ENCODE measurements at places on chromosomes 3 and 15.

DNA sequence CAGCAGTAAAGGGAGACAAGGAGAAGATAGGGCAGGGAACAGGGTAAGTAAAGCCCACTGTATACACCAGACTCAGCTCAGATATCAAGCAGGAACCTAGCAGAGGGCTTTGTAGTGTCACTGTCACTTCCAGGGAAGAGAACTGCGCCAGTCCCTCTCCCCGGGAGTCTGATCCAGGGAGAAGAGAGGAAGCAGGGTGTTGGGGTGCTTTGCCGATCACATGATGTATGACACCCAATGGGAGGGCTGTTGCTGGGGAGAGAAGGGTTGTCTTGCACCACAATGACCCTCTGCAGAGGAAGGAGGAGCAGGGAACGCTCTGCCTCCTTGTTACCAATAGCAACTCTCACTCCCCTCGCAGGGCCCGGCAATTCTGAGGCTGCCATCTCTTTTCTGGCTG is 147.2 kb upstream of the SLC2A2 start:
- DNase-seq = no peak

DNA sequence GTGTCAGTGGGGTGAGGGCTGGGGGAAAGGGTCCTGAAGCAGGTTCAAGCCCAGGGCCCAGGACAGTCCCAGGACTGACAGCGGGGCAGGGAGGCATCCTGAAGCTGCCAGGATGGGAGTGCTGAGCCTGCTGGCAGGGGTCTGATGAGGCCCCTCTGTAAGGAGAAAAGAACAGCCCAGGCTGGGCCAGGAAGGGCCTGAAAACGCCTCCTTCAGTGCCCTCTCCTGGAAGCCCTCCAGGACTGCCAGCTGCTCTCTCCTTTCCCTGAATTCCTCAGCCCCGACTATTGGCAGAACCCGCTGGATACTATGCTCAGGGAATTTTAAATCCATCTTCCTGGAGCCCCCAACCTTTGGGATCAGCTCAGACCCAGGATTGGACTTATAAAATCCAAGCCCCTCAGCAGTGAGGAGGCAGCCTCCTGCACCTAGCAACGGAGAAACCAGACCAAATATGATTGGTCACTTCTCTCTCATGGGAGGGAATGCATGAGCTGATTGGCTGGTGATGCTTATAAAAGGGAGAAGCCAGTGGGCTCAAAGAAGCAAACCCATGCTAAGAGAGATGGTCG is 203.5 kb upstream of the LINGO1 start:
- peak; percentile 25 for DNase-seq

DNA sequence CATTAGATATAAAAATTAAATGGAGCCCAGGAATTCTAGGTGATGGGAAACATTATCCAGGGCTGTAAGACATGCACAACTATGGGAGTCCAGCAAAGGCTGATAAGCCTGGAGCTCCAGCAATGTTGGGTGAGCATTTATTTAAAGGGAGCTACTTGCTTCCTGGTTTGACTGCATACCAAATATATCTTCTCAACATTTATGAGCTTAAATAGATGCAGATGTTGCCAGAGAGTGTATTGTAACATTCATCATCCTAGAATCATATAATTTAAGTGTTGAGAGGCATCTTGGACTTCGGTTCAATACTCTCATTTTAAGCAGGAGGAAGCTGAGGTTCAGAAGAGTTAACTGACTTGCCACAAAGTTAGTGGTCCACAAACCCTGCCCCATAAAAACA is 12.2 kb upstream of the POLR2M start:
- DNase-seq = no peak

GRCh38 chr15:39788800-39789565 is 6.3 kb upstream of the FSIP1 start:
- no peak for DNase-seq

DNA sequence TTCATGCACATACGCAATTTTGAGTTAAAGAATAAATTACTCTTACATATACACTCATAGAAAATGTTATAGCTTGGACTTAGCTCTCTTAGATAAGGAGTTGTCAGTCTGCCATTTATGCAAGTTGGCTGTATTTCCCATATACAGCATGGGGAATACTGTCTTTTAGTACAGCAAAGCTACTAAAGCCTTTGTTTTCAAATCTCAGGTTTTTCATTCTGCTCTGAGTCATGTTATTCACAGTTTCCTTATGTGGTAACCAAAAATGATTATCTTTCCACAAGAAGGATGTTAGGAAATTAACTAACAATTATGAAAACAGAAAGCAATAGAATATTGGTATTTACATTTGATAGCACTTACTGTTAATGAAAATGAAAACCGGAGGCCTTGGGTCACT is 4.3 kb upstream of the TIPARP start:
- DNase-seq = no peak

GRCh38 chr15:82849556-82850512 is 40.4 kb downstream of the WHAMM start:
- peak; percentile 70 for DNase-seq

DNA sequence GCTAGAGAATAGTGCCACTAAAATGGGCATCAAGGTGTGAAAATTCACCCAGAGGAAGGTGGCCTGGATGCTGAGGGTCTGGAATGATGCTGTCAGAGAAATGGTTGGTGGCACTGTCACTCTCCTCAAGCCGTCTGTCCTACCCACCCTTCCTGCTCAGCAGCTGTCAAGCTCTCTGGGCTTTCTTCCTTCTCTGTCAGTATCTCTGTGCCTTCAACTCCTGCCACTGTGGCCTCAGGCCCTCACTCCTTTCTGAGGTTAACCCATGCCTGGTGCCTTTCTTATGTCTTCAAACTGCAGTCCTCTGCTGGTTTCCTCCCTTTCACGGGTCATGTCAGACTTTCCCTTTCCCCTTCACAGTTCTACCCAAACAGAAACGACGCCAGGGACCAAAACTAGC is 4.4 kb downstream of the MYO5C start:
- no peak for DNase-seq

GRCh38 chr3:59573911-59574310 is 524.1 kb upstream of the CFAP20DC start:
- DNase-seq = no peak

- no peak for DNase-seq
Observed at GRCh38 chr15:65404186-65404872, 18.4 kb downstream of the IGDCC4 start.

GRCh38 chr3:190531406-190531805 is 17.5 kb downstream of the IL1RAP start:
- DNase-seq = no peak

- DNase-seq = no peak
Observed at GRCh38 chr3:121974601-121975111, 47.4 kb downstream of the ILDR1 start.

- DNase-seq = no peak
Observed at GRCh38 chr15:101086394-101087171, 165.3 kb downstream of the CHSY1 start.

DNA sequence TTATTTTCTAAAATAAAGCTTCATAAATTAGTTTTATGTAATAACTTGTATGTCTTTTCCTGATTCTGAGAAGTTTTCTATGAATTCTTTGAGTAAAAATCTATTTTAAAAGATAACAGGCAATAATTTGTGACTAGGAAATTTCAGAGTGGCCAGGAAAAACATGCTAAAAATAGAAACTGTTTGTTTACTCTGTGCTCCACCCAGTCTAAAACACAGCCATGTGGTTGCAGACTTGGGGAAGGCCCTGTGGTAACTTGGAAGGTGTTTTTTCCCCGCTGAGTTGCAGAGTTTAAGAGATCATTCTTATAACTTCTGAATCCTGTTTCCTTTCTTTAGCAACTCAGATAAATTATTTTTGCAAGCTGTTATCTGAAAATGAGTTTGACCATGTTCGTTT is 21.9 kb downstream of the PLCL2 start:
- DNase-seq = no peak

- DNase-seq = peak; percentile 30
Observed at GRCh38 chr3:48301800-48302166, 31.7 kb downstream of the SPINK8 start.

DNA sequence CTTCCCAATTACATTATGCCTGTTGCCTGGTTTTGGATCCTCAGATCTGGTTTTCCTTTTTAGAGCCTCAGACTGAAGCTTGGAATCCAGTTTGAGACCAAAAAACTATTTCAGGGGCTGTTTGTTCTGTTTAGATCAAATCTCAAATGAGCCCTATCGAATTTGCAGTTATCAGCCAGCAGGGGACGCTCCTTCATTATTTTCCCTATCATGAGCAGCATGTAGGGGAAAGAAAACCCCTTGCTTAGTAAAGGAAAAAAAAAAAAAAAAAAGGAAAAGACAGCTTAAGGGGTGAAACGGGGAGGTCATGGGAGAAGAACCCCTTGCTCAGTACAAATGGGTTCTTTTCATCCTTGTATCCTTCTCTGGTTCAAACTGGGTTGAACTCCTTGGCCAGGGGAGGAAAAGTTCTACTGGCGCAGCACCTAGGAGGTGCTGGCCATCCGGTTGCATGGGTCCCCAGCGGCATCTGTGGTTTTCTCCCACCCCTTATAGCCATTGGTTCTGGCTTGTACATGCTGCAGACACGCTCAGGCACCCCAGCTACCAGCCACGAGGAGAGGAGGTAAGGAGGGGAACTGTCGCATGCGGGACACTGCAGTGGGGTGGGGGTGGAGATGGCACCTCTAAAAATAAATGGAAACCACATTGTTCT is 1375.1 kb upstream of the ALCAM start:
- no peak for DNase-seq

DNA sequence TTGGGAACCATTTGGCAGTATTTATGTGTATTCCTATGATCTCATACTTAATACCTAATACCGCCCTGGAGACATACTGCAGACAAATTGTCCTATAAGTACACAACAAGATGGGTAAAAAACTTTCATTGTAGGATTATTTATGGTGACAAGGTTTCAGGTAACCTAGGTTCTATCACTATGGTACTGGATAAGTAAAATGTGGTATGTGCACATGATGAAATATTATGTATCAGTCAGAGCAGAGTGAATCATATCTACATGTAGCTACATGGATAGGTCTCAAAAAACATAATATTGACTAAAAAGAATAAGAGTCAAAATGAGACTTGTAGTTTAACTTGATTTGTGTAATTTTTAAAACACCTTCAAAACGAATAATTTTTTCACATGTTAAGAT is 147.8 kb downstream of the LEKR1 start:
- DNase-seq = no peak

GRCh38 chr15:73982222-73982962 is 9.7 kb downstream of the STOML1 start:
- DNase-seq = peak; percentile 91

GRCh38 chr3:177109688-177110330 is 87.5 kb downstream of the TBL1XR1 start:
- DNase-seq = no peak

DNA sequence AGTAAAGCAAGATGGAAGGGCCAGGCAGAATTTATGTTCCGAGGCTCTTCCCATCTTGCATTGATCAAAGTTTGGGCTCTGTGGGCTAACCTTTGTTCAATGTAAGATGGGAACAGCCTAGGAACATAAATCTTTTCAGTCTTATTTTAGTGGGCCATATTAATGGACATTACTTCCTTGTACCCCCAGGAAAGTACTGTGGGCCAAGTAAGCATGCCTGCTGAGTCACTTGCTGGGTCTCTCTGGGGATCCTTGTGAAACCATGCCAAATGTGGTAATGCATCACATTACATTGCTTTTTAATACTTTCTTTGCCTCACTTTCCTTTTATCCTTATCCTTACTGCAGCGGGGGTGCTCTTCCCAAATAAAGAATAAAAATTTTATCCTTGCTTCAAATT is 349.5 kb upstream of the POU1F1 start:
- DNase-seq = no peak

DNA sequence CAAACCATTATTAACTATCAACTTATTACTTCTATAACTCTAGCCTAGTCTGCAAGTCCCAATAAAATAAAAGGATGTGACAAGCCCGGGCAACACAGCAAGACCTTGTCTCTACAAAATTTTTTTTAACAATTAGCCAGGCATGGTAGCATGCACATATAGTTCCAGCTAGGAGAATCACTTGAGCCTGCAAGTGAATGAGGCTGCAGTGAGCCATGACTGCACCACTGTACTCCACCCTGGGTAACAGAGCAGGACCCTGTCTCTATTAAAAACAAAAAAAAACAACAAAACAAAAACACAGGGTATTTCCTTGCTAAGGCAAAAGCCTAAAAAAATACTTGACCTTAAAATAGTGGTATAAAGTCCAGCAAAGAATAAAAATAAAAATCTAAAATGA is 31.4 kb downstream of the ANKRD28 start:
- no peak for DNase-seq

DNA sequence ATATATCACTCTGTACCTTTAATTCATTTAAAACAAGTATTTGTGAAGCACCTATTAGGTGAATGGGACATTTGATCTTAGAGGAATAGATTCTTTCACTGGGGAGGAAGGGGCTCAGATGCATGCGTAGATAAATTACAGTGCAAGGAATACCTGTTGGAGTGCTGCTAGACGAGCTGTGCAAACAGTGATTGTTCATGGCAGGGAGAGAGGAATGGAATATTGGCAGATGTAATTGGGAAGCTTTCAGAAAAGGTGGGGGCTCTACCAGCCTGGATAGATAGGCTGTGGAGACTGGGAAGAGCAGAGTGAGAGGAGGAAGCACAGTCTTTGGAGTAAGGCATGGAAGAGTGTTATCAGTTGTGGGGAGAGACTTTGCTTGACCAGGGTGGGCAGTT is 116.8 kb downstream of the AKAP13 start:
- DNase-seq = no peak

GRCh38 chr3:49020330-49021212 is 1.4 kb upstream of the NDUFAF3 start:
- DNase-seq = peak; percentile 51

GRCh38 chr3:153080778-153081240 is 81.2 kb upstream of the RAP2B start:
- DNase-seq = no peak

- DNase-seq = no peak
Observed at GRCh38 chr15:67002368-67002767, 63.0 kb upstream of the SMAD3 start.
